CD4-positive, alpha-beta T cell treated with Interleukin-4 for 1 hour (primary cell): ENCODE measurements at places on chromosomes 12 and 14.
A peak's percentile ranks its signal among the peaks of the same experiment; 100 is the strongest.

- peak; percentile 72 for DNase-seq
These were observed at the start of gene CDH24 for GRCh38 chr14:23056956-23057756. Gene CDH24 (minus strand): TSS chr14:23057520. CDS start chr14:23055733, 1,787 bp downstream.

GRCh38 chr12:112096070-112096469, 12.5 kb downstream of the NAA25 start:
- no peak for DNase-seq

DNA sequence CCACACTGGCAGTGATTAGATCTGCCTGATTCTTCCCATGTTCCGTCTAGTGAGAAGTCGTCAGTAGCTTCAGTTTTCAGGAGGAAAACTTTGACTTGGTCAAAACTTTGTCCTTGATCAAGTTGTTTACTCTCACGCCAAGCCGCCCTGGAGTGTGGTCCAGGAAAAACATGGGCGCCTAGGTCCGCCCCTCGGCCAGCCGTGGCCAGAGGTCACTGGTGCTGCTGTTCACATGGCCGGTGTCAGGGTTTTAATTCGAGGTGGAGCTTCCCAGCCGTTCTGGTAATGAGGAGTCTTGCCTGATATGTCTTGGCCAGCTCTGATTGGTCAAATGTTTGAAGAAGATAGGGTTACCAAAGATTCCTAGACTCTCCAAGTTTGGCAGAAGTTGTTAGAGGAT, 71.5 kb downstream of the PPP2R5C start:
- DNase-seq = no peak

GRCh38 chr14:65007202-65007601, 20.5 kb downstream of the FNTB start:
- no peak for DNase-seq

GRCh38 chr14:22375321-22375930, 213.6 kb downstream of the DAD1 start:
- DNase-seq = peak; percentile 13

GRCh38 chr12:30794591-30795409, 40.0 kb upstream of the CAPRIN2 start:
- DNase-seq = peak; percentile 24

DNA sequence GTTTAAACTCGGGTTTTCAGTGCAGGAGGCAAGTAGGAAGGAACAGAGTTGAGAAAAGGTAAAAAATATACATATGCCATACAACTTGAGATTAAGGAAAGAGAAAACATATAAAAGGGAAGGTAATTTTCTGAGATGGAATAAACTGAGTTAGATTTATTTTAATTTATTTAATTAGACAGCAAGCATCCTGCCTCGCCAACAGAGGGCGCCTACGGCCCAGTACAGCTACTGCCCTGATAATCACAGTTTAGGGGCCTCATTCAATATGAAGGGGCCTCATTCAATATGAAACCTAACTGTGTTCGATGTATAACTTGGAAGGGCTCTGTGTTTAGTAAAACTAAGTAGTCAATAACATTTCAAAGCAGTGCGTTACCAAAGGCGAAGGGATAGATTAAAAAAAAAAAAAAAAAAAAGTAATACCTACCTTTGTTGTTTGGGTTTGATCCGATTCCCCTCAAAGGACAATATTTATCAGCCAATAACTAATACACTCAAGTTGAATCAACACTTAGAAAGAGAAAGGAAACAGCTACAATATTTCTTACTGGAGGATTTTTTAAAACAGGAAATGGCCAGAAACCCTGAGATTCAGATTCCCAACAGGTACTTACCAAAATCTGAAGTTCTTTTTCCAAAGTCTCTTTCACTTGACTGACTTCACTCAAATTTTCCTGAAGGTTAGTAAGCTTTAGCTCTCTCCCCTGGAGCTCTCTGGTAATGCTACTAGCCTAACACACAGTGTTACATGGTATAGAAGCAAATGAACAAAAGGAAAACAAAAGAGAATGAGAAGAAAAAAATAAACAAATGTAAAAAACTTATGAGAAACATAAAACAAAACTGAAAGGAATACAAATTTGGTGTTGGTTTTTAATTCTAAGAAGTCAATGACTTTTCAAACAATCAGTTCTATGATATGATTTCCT, 70.0 kb upstream of the VPS33A start:
- DNase-seq = peak; percentile 29

DNA sequence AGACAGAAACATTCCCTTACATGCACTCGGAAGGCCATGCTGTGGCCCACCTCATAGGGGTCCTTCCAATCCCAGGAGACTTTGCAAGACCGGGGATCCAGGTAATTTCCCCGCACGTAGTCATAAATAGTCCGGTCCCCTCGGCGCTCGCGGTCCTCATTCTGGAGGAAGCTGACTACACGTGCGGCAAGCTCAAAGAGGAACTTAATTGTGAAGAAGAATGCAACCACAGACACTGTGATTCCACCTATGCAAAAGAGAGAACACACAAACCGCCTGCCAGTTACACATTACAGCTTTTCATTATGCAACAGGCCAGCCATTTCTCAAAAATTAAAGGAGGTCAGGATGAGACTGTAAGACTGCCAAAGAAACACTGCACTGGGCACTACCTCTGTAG, 28.4 kb downstream of the AREL1 start:
- DNase-seq = peak; percentile 7

- no peak for DNase-seq
These were observed 24.3 kb upstream of the ATF1 start for GRCh38 chr12:50739611-50740010.

GRCh38 chr12:127267128-127267527, 999.8 kb upstream of the TMEM132C start:
- no peak for DNase-seq

- no peak for DNase-seq
These were observed 62.9 kb downstream of the SAMD4A start for GRCh38 chr14:54629635-54630360.

DNA sequence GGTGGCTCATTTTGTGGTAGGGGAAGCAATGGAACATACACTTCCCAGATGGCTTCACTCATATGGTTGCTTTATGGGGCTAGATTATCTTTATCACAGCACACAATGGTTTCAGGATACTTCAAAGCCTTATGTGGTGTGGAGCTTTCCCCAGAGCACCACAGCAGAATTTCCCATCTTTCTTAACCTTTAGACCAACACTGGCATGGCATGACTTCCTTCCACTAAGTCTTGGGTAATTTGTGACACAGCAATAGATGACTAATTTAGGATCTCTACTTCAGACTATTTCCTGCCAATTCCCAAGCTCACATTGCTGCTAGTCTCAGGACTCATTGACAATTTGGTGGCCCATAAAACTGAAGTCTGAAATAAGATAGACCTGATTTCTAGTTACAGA, 36.9 kb upstream of the DCN start:
- DNase-seq = no peak

GRCh38 chr12:65540140-65540539, 261.7 kb downstream of the MSRB3 start:
- no peak for DNase-seq

GRCh38 chr14:105026033-105026785, 5.3 kb upstream of the CDCA4 start:
- DNase-seq = no peak

GRCh38 chr12:569803-570434, 93.3 kb downstream of the NINJ2 start:
- DNase-seq = peak; percentile 83

DNA sequence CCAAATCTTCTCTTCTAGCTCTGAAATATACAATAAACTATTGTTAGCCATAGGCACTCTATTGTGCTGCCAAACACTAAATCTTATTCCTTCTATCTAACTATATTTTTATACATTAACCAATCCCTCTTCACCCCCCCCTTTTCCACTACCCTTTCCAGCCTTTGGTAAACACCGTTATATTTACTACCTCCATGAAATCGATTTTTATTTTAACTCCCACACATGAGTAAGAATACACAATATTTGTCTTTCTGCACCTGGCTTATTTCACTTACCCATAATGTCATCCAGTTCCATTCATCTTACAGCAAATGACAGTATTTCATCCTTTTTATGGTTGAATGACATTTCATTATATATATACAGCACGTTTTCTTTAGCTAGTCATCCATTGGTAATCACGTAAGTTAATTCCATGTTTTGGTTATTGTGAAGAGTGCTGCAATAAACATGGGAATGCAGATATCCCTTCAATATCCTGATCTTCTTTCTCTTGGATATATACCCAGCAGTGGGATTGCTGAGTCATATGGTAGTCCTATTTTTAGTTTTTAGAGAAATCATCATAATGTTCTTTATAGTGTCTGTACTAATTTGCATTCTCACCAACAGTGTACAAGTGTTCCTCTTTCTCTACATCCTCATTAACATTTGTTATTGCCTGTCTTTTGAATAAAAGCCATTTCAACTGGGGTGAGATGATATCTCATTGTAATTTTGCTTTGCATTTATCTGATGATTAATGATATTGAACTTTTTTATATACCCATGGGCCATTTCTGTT, 34.2 kb upstream of the PLBD1 start:
- no peak for DNase-seq

DNA sequence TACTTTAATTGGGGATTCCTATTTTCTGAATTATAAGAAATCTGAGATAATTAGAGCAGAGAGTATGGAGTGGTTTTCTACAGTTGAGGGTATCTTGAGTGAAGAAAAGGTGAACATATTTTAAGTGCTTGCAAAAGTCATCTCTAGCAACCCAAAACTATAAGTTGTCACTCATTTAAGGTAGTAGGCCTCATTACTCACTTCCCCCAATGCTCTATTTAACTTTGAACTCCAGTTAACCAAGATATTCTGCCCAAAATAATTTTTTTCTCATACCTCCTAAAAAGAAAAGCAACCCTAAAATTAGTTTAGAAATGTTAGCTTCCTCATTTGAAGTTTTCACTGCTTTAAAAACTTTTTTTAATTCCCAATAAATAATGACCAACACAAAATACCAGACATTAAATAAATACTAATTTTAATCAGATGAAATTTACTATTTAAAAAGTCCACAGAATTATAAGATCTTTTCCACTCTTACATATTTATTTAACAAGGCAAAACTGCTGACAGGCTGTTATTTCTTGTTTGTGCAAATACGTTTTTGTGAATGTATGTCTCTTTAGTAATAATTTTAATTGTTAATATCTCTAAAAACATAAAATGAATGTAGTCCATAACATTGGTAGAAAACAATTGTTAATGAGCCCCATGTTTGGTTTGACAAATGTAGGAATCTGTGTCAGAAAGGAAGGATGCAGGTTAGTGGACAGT, 47.8 kb downstream of the VRK1 start:
- DNase-seq = no peak

- DNase-seq = no peak
These were observed 22.8 kb downstream of the GALNT8 start for GRCh38 chr12:4743046-4743445.

- no peak for DNase-seq
These were observed 3.6 kb downstream of the LRP10 start for GRCh38 chr14:22875003-22875747.

GRCh38 chr12:117874842-117875434, 93.9 kb downstream of the KSR2 start:
- peak; percentile 56 for DNase-seq

DNA sequence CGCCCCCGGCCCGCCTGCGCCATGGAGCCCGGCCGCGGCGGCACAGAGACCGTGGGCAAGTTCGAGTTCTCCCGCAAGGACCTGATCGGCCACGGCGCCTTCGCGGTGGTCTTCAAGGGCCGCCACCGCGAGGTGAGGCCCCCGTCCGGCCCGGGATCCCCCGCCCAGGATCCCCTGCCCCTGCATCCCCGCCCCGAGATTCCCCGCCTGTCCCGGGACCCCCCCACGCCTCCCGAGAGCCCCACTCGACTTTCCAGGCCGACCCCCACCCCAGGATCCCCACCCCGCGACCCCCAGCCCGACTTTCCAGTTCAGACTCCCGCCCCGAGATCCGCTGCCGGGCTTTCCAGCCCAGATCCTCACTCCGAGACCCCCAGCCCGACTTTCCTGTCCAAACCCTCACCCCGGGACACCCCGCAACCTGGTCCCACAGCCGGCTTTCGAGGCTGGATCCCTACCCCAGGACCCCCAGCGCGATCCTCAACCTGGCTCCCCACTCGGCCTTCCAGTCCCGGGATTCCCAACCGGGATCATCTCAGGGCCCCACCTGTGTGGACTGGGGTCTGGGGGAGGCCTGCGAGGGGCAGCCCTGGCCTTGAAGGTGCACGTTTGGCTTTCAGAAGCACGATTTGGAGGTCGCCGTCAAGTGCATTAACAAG, 688 bp downstream of the ULK1 start:
- no peak for DNase-seq

GRCh38 chr14:102998393-102998792, 59.0 kb downstream of the CDC42BPB start:
- DNase-seq = no peak

DNA sequence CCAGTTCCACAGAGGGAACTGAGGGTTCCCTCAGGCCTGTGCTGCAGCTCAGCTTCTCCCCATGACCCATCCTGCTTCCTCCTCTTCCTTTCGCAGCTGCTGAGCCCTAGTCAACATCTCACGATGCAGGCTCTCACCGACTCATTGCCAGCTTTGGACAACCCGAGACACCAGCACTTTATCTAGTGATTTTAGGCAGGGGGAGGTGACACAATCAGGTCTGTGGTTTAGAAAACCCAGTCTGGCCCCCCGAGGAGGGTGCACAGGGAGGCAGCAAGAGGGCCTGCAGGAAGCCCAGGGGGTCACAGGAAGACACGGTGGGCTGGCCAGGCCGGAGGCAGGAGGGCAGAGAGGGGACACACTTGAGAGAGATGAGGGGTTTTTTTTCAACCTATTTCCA, 35.4 kb downstream of the DIO3 start:
- no peak for DNase-seq

GRCh38 chr14:72892879-72893635, 844 bp downstream of the DPF3 start:
- DNase-seq = peak; percentile 28

GRCh38 chr14:68786491-68787091, 6.3 kb downstream of the ZFP36L1 start:
- DNase-seq = no peak

GRCh38 chr12:8082808-8083100, 680 bp downstream of the NECAP1 start:
- no peak for DNase-seq

- no peak for DNase-seq
These were observed 68.9 kb upstream of the YARS2 start for GRCh38 chr12:32824596-32824995.

DNA sequence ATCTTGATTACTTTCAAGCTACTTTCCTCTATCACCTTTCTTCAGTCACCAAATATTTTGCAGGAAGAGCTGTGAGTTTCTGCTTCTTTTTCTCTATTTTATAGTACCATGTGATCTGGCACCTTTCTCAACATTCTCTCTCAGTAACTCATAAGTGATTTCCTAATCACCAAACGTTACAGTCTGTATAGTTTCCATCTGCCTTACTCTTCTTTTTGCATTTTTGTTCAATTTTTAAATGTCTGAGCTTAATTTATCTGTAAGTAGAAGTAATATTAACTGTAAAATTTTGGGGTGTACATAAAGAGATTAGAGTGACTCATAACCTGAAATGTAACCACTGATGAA, 422.1 kb upstream of the SYT1 start:
- DNase-seq = no peak

- no peak for DNase-seq
These were observed 75.0 kb upstream of the HIF1A start for GRCh38 chr14:61620130-61620946.
